ENCODE measurements at places on chromosomes 12 and 14.
A peak's percentile ranks its signal among the peaks of the same experiment; 100 is the strongest.

- DNase-seq, result no peak
Observed at GRCh38 chr14:23521785-23522640, 29.6 kb downstream of the ZFHX2 start.

- DNase-seq, result no peak
Observed at GRCh38 chr14:75372260-75372659, 55.6 kb upstream of the JDP2 start.

GRCh38 chr14:100602621-100603230 lies 15.5 kb upstream of the BEGAIN start:
- DNase-seq, result no peak

- no peak for DNase-seq
Observed at GRCh38 chr12:60387356-60387755, 791.5 kb downstream of the SLC16A7 start.

- no peak for DNase-seq
Observed at GRCh38 chr14:90721619-90722305, 94.5 kb downstream of the TTC7B start.

DNA sequence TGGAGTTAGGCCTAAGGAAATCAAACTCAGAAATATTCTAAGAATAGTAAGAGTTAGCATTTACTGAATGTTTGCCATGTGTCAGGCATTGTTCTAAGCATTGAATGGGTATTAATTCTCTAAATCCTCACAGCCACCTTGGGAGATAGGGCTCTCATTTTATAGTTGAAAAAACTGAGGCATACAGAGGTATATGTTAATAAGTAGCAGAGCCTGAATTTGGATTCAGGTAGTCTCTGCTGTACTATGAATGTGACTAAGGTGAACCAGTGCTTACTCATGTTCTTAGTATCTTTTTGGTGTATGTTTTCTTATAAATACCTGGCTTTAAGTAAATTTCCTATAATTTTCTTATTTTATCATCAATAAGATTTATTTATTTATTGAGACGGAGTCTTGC lies 8.1 kb downstream of the ARF6 start:
- DNase-seq, result no peak

DNA sequence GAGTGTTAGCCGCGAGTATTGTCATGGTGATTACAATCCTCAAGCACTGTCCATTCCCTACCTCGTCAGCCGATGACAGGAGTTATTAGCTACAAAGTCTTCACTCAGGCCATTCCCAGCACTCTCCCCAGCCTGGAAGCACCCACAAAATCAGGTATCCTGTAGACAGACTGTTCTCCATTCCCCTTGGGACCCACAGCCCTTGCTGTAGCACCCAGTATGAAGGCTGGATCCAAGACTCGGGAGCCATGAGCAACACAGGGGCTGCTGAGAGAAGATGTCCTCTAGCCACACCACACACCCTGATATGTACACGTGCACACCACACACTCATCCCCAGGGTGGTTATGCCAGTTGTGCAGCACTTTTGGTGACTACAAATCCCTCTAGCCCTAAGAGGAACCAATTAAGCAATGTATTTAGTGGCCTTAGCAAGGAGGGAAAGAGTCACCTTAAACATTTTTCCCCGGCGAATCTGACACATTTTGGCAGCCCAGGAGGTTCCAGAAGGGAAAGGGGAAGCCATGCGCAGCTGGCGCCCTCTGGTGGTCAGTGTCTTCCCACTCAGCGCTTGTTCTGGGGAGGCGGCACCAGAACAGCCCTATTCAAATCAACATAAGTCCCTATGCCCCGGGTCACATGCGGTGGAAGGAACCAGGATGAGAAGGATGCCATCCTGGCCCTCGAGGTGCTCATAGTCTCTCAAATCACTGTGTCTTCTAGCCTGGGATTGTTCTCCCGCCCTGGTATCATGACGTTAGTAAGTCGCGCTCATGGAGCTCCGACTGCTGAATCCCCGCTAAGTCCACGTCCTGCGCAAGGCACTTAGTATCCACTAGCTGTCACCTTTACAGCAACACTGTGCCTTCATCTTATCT lies 96.9 kb downstream of the GCH1 start:
- peak; percentile 79 for DNase-seq

GRCh38 chr14:99752486-99753121 lies 40.6 kb upstream of the EML1 start:
- DNase-seq, result no peak
